Amniotic stem cell (primary cell): ENCODE measurements at places on chromosomes 2 and 18.
A peak's percentile ranks its signal among the peaks of the same experiment; 100 is the strongest.

DNA sequence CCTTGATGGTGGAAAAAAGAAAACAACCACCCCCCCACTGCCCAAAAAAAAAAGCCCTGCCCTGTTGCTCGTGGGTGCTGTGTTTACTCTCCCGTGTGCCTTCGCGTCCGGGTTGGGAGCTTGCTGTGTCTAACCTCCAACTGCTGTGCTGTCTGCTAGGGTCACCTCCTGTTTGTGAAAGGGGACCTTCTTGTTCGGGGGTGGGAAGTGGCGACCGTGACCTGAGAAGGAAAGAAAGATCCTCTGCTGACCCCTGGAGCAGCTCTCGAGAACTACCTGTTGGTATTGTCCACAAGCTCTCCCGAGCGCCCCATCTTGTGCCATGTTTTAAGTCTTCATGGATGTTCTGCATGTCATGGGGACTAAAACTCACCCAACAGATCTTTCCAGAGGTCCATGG is 28.0 kb downstream of the MAL start:
- no peak for DNase-seq

DNA sequence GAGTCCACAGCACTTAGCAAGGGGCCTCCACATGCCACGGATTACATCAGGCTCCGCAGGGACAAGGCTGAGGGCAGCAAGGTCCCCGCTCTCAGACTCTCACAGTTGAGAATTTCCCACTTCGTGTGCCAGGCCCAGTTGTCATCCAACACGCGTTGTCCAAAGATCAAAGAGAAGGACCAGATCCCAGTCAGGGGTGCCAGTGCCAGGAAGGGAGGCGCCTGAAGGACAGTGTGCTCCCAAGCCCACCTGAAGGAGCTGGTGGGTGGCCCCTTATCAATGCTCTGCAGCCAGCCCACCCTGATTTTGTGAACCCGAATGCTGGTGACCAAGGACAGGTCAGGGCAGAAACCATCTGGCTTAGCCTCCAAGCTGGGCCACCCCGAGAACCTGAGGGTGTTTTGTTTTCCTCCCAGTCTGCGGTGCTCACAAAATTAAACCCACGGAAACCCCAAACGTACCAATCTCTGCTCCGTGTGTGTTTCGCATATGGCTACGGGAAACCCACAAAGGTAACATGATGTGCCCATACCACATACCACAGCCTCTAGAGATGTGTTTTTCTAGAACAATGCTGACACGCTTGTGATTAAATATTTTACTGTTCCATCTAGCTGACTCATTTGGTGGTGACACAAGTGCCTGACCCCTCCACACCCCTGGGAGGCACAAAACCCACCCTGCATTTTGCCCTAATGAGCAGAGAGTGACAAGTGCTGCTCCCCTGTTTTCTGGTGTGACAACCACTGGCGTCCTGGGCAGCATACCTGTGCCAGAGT is 24.5 kb downstream of the CRACDL start:
- no peak for DNase-seq

GRCh38 chr2:36376319-36376765 is 20.8 kb downstream of the CRIM1 start:
- DNase-seq: no peak

DNA sequence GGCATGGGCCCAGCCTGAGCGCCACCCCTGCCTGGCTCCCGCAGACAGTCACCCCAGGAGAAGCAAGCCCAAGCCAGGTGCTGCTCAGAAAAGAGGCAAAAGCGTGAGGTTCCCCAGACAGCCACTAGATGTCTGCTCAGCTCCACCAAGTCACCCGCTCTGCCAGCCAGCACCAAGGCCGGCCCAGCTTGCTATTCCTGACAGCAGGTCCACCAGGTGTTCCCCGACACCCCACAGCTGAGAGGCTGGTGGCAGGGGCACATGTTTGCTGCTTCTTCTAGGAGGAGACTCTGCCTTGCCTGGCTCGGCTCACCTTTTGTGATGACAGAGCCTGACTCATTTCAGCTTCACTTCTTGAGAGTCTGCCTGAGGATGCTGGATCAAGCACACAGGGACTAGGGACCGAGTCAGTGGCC is 206.7 kb downstream of the MGAT5 start:
- DNase-seq: peak; percentile 14

DNA sequence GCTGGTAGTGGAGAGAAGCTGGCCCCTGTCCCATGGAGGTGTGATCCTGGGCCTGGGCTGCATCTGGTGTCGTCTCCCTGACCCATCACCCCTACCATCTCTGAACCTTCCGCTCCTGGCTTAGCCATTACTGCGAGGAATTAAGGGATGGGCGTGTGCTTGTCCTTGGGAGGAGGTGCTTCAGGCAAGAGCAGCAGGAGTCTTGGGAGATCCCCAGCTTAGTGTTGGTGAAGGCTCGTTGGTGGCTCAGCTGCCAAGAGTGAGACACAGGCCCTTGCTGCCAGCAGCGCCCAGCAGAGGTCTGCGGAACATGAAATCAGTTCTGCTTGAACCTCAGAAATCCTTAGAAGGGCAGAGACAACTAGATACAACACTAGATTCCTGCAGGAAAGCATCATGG is 59.9 kb upstream of the TGFA start:
- no peak for DNase-seq

DNA sequence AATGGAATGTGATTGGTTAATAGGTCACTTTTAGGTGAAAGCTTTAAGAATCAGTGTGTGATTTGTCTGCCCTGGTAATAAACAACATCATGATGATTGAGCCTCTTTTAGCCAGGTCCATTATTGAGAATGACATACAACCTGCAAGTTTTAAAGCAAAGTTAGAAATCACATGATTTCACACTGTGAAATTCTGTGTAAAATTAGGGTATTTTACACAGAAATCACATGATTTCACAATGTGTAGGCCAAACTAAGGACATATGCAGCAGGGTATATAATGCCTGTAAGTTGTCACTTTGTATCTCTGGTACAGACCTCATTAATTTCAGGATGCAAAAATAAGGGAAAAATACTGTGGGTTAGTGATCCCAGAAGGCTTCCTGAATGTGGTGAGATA is 16.7 kb downstream of the PSMD14 start:
- DNase-seq: no peak
